Stimulated activated CD8-positive, alpha-beta memory T cell treated with anti-CD3 and anti-CD28 coated beads, Interleukin-7, amount 100 ng/mL, for 1 hour (primary cell): ENCODE measurements at places on chromosomes 16 and 17.

DNA sequence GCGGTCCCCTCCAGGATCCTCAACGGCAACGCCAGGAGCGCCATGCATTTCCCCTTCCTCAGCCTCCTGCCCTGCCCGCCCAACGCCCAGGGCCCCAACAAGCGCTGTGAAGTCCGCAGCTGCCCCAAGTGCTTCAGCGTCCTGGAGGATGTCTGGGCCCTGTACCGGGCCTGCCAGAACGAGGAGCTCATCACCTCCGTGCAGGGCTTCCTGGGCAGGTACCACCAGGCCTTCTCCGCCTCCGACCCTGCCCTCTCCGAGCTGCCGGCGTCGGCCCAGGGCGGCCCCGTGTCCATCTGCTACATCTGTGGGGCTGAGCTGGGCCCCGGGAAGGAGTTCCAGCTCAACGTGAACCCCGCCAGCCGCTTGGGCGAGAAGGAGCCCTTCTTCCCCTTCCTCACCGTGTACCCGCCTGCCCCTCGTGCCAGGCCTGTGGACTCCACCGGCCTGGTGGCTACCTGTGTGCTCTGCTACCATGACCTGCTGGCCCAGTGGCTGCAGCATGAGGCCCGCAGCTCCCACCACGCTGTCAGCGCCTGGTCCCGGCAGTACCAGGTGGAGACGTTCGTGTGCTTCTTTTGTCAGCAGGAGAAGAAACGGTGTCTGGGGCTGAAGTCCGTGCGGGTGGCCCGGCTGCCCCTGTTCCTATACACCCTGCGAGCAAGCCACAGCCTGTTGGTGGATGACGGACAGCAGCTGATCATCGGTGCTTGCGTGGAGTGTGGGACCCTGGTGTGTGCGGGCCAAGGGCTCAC is 58.9 kb upstream of the CIBAR2 start:
- no peak for DNase-seq

DNA sequence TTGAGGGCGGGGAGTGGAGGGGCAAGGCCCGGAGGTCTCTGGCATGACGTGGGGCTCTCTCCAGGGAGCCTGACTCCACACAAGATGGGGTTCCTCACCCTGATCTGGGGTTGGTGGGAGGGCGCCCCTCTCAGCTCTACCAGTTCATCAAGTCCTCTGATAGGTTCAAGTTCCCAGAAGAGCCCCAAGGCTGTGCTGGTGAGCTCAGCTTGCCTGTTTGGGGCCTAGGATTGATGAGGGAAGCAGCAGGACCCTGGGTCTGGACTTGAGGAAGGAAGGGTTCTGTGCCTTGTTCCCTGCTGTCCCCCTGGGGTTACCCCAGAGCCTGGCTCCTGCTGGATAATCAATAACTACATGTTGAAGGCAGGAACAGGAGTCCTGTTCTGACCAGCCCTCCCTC is 3.5 kb downstream of the MGAT5B start:
- DNase-seq, result no peak

DNA sequence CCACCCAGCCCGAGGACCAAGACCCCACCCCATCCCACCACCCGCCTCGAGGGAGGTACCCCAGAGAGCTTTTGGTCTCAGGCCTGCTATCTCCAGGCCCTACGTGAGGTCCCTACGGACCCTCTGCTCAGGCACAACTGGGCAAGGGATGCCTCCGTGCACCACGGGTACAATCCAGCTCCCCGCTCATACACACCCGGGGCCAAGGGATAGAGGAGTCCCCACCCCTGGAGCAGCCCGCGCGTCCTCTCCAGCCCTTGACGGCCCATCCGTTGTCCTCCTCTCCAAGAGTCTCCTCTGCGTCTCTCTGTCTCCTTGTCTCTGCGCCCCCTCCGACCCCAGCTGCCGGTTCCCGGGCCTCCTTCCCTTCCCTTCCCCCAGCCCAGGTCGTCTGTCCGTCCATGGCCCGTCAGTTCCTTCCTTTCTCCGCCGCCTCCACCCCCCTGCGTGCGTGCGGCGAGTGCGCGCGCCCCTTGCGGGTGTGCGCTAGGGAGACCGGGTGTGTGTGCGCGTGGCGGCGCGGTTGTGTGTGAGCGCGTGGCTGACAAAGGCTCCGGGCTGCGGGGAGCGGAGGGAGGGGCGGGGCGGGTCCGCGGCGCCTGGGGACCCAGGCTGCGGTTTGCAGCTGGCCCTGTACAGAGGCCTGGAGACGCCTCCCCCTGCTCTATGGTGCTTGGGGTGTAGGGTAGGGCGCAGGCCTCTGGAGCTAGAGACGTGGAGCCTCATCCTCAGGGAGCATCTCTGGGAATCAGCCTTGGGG is 930 bp downstream of the SPNS2 start:
- no peak for DNase-seq

GRCh38 chr16:24119807-24120206 is 136.3 kb upstream of the CACNG3 start:
- no peak for DNase-seq

GRCh38 chr17:83192161-83192788 is 112.9 kb downstream of the METRNL start:
- DNase-seq, result no peak

GRCh38 chr16:3570420-3571062 is 6.7 kb downstream of the NLRC3 start:
- DNase-seq, result no peak

GRCh38 chr16:4207229-4207628 is 34.7 kb downstream of the SRL start:
- no peak for DNase-seq

DNA sequence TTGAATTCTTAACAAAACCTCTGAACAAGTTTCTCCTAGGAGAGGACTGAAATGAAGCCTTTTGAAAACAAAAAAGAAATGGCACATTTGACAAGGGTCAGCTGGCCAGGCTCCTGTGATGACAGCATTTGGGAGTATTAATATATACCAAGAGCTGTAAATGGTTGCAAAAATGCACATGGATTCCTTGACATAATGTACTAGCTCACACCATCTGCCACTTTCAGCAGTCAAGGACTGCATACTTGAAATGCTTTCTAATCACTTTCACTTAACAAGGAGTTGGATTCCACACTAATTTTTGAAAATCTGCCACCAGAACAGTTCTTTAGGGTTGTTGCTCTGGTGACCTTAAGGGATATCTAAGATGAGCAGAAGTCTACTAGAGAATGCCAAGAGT is 236.7 kb upstream of the TOX3 start:
- no peak for DNase-seq

GRCh38 chr17:19392303-19392702 is 5.3 kb upstream of the MFAP4 start:
- no peak for DNase-seq

DNA sequence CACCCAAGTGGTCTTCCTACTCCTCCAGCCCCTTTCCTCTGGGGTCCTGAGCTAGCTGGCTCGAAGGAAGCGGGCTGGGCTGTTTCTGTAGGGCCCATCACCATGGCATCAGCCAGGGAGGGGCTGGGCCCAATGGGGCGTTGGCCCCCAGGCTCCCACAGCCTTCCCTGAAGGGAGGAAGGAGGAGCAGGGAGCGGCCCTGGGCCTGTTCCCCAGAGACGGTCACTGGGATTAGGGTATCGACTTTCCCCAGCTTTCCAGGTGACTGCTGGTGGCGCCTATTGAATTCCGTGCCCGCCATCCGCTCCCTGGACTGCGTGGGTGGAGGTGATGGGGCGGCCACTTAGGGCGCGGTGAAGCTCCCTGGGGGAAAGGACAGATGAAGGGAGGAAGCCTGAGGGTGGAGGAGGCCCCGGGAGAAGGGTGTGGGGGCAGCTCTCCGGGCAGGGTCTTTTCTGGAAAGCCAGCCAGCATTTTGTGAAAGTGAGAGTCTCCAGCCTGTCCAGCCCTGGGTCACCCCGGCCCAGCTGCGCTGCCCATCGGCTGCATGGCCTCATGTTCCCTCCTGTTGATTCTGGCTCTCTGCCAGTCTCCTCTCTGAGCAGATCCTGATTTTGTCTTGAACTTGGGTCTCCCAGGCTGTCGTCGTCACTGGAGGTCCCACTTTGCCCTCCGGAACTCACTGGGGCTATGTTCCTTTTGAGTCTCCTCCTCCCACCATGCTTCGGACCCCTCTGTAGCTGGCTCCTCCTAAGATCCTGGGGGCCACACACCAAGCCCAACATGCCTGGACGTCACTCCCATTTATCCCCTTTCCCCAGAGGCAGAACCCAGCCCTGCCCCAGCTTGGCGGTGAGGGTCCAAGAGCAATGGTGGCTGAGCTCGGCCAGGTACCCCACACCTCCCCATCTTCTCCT is 9.8 kb downstream of the NHERF1 start:
- no peak for DNase-seq

- peak; percentile 62 for DNase-seq
These were observed 3.0 kb downstream of the PFN1 start for GRCh38 chr17:4945176-4945943.

- DNase-seq, result no peak
These were observed 41.6 kb downstream of the SNX11 start for GRCh38 chr17:48148854-48149786.

GRCh38 chr17:50523208-50523607 is 9.3 kb upstream of the EPN3 start:
- no peak for DNase-seq

DNA sequence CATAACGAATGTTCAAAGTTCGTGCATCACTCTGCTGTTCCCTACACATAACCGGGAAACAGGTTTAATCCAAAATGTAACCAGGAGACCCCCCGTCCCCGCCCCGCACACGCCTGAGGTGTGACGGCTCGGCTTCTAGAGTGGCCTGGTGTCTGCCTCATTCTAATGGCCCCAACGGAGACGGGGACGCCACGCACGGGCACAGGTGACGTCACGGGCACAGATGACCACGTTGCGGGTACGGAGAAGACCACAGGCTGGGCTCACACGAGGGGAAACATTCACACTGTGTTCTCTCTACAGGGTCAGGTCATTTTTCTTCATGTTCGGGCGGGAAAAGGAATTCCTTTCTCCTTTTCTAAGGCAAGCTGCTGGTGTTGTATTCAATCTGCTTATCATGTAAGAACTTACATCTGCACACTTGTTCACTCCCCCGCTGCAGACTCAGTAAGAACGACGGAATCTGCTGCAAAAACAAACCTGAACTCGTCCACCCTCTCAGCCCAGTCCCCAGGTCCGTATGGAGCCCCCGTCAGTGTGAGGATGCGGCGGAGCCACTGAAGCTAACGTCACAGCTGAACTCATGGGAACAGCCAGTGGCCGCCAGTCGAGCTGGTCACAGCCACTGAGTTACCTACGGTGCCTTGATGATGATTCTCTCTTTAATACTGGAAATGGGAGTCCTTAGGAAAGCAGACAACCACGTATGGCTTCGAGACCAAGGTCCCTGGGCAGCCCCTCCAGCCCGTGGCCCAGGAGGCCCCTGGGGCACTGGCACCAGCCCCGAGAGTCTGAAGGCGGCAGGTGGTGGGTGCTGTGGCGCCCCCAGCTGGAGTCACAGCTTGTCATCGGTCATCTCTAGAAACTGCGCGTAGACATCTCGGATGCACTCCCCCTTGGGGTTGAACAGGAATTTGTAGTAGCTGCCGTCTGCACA is 32.9 kb downstream of the WDR45B start:
- DNase-seq, result no peak

DNA sequence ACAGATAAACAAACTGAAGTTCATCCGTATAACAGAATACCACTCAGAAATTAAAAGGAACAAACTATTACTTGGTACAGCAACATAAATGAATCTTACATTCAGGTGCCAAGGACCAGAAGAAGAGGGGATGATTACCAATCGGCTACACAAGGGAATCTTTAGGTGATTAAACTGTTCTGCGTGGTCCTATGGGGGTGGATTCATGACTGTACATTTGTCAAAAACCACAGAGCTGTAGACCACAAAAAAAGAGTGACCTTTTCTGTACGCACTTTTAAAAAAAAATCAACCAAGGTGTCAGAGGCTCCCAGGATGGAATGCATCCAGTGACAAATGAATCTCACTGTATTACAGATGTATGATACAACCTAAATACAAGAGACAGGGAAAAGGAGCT is 110.8 kb downstream of the CDYL2 start:
- no peak for DNase-seq

DNA sequence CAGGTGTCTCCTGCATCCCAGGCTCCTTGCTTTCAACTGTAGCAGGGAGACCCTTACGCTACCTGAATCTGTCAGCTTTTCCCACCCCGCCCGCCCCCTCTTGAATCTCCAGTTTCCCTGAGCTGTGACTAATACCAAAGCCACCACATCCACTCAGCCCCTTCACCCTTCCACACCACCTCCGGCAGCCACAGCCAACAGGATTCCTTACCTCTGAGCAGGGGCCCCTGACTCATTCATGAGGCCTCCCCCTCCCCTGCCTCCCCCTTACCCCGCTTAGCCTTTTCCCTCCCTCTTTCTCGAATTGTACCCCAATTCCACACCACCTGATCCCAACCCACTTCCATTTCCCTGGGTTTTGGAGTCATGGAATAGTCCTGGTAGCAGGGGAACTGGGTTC is 2.3 kb downstream of the STX1B start:
- no peak for DNase-seq

DNA sequence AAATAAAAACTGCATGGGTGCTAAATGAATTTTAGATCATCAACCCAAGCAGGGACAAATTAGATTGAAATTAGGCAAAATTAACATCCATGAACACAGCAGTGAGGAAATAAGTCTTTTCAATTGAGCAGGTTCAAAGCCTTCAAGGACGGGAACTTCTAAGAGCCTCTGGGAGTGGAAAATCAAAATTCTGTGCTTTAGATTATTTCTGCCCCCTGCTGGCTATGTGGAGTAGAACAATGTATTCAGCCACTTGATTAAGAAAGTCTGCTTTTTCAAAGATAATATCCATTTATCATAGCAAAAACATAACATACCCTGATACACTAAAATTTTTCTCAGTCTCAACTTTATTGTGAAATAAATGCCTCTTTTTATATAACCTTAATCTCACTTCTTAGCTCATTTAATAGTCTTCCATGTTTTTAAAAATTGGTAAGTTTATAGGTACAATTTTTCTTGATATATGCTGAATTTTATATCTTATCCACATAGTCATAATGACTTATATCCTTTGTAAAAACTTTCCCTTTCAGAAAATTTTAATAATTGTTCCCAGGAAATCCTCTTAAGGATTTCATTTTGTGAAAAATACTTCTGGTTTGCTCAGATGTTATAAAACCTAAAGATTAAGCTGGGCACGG is 28.1 kb upstream of the NOL11 start:
- peak; percentile 15 for DNase-seq

DNA sequence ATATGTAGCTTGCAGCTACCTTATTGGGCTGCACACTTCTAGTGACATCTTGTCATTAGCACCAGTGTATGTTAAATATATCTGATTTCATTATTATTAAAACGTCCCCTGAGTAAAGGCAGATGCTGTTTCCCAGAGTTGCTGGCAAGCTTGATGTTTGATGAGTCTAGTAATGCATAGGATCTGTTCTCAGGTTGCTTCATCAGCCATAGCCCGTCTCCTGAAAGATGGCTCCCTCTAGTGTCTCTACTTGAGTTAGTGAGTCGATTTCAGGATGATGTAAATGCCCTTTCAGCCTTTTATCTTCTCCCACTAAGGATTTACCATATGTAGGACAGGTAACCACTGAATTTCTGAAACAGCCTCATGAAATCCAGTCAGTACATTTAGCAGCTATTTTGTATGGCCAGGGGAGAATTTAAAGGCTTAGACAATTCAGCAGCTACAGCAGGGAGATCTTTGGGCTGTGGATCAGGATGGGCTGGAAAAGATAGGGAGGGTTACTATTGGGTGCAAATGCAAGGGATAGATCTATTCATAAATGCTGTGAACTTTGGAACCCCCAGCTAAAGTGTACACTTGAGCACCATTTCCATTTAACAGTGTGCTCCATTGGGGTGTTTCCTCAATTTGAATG is 376.3 kb downstream of the CNTNAP4 start:
- DNase-seq, result no peak

- no peak for DNase-seq
These were observed 2.4 kb downstream of the RTN4RL1 start for GRCh38 chr17:2022647-2023240.

- no peak for DNase-seq
These were observed 215.8 kb downstream of the TANC2 start for GRCh38 chr17:63181856-63182255.
